Smooth muscle cell of the brain vasculature (primary cell): ENCODE measurements at places on chromosomes 16 and 17.

DNA sequence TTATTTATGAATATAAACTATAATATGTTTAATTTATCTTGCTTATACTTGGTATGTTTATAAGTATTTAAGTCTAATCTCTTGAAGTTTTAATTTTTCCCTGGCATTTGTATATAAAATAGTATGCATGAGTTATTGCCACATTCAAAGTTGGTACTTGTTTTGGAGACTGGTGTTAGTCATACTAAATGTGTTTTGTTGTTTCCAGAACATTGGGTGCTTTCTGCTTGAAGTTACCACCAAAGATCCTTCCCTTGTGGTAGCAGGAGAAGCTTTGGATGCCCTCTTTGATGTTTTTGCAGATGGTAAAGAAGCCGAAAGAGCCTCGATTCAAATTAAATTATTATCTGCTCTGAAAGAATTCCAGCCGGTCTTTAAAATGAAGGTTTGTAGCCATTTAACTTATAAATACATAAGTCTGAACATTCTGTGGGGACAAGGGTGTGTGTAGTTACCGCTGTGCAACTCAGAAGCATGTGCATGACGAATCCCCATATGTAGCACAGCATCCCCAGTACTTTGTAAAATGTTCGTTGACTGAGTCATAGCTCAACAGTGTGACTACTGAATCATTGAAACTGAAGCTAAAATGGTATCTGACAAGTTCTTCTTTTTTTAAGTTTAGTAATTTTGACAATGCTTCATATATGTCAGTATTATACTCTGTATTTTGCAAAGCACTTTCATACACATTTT, 36.4 kb downstream of the HEATR3 start:
- DNase-seq: peak; percentile 24

- DNase-seq: no peak
Measured at GRCh38 chr16:87149051-87149450, 168.1 kb downstream of the C16orf95 start.

DNA sequence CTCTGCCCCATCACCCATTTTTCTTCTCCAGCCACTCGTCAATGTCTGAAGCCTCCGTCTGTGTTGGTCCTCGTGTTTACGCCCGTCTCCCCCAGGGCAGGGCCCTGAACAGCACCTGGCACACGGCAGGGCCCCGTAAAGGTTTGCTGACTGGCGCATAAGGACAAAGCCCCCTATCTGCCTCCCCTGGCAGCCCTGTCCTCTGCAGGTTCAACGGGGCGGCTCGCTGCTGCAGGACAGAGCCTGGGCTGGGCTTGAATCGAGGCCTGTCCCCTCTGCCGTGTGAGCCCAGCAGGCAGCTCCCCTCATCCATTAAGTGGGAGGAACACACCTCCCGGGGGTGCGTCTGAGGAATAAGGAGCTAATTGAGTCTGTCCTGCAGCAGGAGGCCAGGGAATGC, 46.1 kb upstream of the PABPN1L start:
- DNase-seq: no peak

- DNase-seq: no peak
Measured at GRCh38 chr16:64361753-64362152, 760.1 kb downstream of the CDH11 start.

- no peak for DNase-seq
Measured at GRCh38 chr17:31570951-31571892, 179.7 kb downstream of the RAB11FIP4 start.

DNA sequence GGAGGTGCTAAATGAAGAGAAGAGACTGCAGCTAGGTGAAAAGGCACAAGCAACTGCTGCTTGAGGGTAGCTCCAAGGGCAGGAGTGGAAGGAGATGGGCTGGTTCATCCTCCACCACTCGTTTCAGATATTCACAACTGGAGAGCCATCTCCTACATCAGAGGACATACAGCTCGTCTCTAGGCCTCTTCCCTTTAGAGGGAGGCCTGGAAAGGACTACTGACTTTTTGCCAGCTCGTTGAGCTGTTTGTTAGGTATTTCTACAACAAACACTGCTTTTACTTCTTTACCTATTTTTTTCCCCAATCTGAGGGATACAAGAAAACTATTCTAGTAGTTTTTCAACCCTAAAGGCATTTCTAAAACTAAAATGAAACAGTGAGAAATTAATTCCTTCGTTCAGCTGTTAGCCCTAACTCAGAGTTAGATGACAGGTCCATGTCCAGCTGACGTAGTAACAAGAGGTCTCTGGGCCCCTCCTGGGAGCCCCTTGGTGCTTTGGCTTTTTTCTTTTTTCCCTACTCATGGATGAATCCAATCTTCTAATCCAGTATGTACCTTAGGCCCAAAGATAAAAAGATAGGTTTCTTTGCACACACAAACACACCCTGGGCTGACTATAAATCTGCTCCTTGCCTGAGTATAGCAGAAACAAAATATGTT, 47.8 kb upstream of the TBX2 start:
- no peak for DNase-seq

- no peak for DNase-seq
Measured at GRCh38 chr17:73911726-73912372, 267.6 kb upstream of the SDK2 start.

DNA sequence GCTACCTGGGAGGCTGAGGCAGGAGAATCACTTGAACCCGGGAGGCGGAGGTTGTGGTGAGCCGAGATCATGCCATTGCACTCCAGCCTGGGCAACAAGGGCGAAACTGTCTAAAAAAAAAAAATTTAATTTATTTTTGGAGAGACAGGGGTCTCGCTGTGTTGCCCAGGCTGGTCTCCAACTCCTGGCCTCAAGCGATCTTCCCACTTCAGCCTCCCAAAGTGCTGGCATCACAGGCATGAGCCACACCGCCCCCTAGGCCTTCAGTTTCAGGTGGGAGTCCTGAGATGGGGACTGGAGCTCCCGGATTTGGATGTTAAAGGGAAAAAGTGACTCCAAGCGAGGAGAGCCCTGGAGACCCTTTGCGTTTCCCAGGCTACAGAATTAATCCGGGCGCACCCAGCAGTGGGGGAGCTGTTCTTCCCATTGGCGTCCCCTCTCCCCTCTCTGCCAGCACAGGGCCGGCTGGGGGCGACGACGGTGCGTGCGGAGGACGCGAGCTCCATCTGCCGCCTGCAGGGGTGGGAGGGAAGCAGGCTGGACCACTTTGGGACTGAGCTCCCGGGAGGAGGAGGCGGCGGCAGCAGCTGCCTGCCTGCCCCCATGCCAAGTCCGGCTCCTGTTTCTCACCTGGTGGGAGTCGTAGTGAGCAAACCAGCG, 49.3 kb upstream of the USP7 start:
- DNase-seq: no peak

- peak; percentile 58 for DNase-seq
Measured at GRCh38 chr17:31394544-31394943, 3.1 kb downstream of the RAB11FIP4 start.

DNA sequence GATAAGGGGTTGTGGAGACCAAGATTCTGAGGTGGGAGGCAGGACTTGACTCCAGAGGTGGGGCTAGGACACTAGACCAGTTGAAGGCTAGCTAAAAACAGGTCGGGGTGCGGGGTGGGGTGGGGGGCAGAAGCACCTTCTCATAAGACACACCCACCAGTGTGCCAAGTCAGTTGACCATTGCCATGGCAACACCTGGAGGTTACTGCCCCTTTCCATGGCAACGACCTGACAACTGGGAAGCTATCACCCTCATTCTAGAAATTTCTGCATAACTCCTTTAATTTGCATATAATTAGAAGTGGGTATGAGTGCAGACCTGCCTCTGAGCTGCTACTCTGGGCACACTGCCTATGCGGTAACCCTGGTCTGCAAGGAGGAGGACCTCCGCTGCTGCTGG, 53.9 kb upstream of the ALOX12 start:
- no peak for DNase-seq

DNA sequence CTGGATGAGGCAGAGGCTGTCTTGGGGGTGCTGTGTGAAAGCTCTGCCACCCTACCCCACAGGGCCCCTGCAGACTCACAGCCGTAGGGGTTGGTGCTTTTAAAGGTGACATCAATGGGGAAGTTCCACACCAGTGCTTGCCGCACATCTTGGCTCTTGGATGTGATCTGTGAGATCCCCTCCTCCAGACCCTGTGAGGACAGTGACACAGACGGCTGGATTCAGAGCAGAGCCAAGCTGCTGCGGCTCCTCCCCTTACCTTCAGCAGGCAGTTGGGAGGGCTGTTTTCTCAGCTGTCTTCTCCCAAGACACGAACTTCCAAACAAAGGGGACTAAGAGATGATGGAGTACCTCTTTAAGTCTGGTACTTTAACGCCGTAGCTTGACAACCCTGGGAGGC, 4.8 kb downstream of the B9D1 start:
- no peak for DNase-seq

DNA sequence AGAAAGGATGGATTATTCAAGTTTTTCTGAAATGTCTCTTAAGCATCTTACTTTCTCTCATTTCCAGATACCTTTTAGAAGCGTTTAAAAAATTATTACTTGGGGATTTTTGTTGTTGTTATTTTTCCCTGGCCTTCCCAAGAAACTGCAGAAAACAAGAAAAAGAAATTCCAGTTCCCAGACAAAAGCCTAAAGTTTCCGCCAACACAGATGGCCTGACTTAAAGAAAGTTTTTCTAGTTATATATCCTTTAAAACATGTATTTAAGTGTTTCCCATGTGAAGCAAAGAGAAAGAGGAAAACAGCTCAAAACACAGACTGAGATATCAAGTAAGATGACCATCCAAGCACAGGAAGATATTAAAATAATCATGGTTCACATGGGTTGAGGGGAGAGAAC, 401.7 kb upstream of the MAF start:
- no peak for DNase-seq

GRCh38 chr17:17822189-17822588, 14.6 kb downstream of the SREBF1 start:
- no peak for DNase-seq

- no peak for DNase-seq
Measured at GRCh38 chr16:72645538-72645937, 402.4 kb downstream of the ZFHX3 start.

- no peak for DNase-seq
Measured at GRCh38 chr16:1445518-1446203, 1.3 kb upstream of the CCDC154 start.

- DNase-seq: no peak
Measured at GRCh38 chr16:19068237-19068815, 912 bp downstream of the COQ7 start.

DNA sequence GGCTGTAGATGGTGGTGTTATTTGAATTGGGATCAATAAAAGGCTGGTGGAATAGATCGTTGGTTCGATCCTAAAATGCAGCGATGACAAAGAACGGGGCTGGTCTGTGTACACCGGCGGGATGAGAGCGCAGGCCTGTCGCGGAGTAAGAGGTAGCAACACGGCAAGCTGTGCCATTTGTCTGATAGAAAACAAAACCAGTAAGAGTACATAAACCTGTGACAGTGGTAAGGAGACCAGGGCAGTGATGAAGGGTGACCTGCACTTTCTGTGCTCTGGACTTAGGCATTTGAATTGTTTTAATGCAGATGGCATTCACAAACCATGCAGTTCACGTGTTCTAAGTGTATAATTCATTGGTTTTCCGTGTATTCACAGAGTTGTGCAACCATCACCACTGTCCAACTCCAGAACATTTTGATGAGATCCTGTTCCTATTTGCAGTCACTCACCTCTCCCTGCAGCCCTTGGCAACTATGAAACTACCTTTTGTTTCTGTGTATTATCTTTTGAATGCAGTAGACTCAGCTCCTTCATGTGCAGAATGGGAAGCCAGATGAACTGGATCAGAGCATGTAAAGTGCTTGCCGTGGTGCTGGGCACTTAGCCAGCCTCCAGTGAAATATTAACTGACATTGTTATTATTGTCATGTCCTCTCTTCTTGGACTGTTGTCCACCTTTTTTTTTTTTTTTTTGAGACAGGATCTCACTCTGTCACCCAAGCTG, 286.1 kb downstream of the SNX29 start:
- DNase-seq: no peak

DNA sequence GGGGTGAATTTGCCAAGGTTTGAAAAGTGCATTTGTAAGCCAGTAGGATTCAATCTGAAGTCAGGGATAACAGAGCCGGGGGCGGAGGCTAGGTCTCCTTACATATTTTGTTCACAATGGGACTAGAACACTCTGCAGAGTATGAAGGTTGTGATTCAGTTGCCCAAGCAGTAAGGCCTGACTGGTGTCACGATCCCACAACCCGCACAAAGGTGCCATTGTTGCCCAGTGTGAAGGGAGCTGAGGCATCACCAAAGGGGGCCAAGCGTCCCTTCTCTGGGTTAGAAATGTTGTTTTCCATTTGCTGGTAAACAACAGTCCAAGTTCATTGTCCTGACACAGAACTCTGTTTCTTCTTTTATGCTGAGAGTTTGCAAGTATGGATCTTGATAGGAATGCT, 471.8 kb downstream of the MAF start:
- DNase-seq: no peak

- no peak for DNase-seq
Measured at GRCh38 chr17:66583112-66583748, 251.7 kb upstream of the CACNG5 start.

GRCh38 chr17:61460796-61461585, 8.8 kb downstream of the TBX4 start:
- no peak for DNase-seq

DNA sequence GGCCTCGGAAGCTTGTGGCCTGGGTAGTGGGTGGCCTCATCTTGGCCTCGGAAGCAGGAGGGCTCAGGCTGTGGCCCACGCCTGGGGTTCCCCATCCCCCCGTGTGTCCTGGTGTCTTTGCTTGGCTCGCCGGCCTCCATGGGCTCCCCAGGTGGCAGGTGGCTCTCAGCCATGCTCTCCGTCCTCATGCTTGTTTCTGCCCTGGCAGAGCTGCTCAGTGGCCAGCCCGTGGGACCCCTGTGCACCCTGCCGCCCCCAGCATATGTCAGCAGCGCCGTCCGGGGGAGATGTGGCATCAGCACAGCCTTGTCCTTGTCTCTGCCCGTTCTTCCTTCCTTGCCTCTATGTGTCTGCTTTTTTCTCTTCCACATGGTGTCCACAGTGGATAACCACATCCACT, 38.5 kb downstream of the TBCD start:
- no peak for DNase-seq

DNA sequence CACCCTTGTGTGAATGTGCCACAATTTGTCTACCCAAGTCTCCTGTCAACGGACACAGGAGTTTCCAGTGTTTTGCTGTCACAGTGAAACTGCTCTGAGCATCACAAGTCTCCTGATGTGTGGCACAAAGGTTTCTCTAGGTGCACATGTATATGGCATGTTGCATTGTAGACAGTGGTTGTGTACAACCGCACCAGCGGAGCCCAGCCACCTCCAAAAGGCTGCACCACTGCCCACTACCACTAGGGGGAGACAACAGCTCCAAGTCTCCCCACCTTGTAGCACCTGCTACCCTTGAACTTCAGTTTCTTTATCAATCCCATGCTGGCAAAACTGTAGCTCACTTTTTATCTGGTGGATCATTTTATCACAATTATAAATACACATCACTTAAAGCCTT, 95.5 kb upstream of the ZNF469 start:
- DNase-seq: no peak

GRCh38 chr16:55565086-55565485, 1.4 kb upstream of the CAPNS2 start:
- DNase-seq: no peak
